Endothelial cell of umbilical vein (primary cell): ENCODE measurements at places on chromosomes 2 and 18. TPM values are rescaled to one million over a fixed set of nuclear protein-coding genes. Genes with fewer than 3 reads are reported as not detected.

GRCh38 chr2:219112651-219113338 lies 47.8 kb downstream of the NHEJ1 start:
- no peak for DNase-seq

Gene CCDC74B
- total RNA-seq: 1.6 and 4.8 TPM in 2 replicates

- no peak for DNase-seq
These were observed 73.1 kb downstream of the CTIF start for GRCh38 chr18:48611785-48612480.

GRCh38 chr2:134564549-134564948 lies 154.3 kb downstream of the TMEM163 start:
- DNase-seq: no peak

DNA sequence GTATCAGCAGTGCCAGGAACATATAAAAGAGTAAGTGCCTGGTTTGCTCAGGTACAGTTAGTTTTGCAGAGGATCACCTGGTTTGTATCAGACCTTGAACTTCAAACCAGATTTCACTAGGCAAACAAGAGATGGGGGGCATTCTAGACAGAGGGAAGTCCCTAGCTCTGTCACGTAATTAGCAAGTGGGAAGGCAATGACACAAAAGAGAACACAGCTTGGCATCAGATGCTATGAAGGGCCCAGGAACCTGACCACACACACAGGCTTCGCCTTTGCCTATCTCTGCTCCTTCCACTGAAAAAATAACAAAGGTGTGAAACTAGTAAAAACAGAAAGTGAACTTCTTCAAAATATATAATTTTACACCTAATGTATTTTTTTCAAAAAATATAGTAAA lies 62.6 kb downstream of the CERKL start:
- DNase-seq: no peak

- DNase-seq: peak; percentile 12
These were observed 178.9 kb downstream of the GFPT1 start for GRCh38 chr2:69208023-69208595.
